ENCODE measurements at places on chromosomes 3 and 15.

DNA sequence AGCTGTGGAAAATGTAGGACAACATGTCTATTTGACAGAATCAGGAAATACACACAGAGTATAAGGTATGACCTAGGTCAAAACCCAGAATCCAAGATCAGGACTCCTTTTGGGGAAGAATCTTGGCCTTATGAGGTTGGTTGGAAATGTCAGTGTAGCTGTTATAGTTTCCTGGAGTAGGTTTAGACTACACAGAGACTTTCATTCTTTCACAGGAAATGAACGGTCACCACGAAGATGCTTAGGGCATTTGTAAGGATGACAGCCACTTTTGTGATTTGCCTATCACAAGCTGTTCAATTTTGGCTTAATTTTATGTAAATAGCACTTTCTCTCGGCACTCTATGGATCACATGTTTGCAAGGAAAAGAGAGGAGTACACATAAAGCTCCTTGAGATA lies 18.6 kb upstream of the ZBTB20 start:
- no peak for DNase-seq

DNA sequence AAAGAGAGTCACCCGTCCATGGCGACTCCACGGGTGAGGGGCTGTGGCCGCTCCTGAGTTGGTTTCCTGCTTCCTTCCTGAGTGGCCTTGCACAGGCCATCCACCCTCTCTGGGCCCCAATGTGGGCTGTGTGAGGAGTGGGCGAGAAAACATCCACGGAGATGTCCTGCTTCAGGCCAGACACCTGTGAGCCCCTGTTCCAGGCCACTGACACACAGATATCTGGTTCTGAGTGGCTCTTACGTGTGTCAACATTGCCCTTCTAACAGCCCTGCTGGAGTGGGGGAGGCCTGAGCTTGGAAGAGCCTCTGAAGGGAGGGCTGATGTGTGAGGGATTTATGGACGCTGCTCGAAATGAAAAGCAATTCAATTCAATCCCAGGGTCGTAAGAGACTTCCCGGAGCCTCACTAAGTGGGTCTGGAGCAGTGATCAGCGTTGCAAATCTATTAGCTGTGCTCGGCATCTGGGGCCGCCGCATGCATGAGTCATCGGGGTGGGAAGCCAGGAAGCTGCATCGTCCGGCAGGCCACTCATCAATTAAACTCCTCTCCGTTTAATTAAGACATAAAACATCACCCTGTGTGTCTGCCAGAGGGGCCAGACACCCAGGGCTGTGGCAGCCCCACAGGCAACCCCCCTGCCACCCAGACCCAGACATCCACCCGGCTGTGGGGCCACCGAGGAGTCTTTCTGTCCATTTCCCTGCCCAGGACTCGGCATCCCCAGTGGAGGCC lies 20.0 kb upstream of the PRR23E start:
- DNase-seq, result no peak

DNA sequence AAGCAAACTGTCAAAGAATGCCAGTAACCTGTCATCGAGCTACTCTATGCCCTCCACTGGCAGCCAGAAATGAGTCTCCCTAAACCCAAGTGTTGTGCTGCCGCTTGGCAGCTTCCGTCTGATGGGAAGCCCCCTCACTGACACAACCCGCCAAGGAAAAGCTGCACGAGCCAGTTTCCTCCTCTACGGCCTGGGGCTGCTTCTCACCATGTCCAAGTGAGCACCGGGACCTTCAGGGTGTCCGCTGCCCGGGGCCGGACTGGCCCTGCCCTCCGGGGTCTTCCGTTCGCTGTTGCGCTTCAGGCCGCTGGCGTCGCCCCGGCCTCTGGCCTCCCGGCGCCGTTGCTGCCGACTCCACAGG lies 490 bp downstream of the TOMM70 start:
- DNase-seq, result peak; percentile 54

GRCh38 chr15:77002954-77003912 lies 8.3 kb downstream of the PSTPIP1 start:
- DNase-seq, result peak; percentile 61

DNA sequence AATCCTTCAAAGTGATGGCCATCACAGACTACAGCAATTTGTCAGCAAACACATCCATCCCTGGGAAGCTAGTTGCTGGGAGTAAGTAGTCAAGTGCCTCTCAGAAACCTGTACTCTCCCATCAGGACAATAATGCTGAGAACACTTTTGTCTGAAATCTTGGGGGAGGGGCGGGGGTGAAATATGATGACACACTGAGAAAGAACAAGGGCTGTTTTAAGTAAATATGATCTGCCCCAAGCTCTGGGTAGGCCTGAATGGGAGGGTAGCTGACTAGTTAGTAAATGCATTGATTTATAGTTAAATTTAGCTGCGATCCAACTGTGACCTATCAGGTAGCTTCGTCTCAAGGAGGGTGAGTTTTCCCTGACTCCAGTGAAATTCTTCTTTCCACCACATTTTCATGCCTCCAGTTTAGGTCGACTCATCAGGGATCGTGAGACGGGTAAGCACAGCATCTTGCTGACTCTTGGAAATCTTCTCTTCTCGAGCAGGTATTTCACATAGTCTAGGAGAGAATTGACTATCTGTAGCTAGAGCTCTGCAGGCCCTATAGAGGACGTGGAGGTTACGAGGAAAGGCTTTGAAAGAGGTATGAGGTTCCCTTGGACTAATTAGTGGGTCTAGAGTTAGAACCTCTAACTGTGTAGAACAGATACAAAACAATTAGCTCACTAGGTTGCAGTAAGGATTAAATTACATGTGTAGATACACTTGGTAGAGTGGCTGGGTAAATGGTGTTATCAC lies 213.4 kb upstream of the SLC2A2 start:
- DNase-seq, result no peak

- DNase-seq, result no peak
These were observed 29.3 kb downstream of the EPHA6 start for GRCh38 chr3:96843505-96844203.

DNA sequence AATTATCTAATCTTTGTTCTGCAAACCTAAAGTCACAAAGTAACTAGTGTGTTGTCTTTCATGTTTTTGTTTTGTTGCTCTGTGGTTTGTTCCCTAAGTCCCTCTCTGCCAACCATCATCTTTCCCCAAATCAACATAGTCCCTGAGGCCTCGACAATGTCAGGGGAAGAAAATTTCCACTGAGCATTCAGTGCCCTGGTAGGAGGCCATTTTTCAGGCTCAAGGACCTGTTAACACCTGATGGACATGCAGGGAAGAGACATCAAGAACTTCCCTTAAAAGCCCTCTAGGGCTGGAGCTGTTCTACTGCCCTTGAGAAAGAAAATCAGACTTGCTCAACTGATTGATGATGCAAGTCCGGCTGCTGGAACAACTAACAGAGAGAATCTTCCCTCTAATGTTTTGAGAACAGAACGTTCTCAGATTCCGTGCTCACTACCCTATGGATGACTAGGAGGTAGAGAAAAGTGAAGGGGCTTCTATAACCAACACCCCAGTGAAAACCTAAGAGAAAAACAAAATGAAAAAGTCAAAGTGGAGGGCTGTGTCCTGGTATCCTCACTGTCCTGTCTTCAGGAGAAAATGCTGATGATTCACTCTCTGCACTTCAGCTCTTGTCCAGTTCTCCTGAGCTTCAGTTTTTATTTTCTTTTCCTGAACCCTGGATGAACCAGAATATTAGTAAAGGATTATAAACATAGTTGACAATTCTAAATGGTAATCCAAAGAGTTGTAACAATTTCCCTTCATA lies 373.1 kb downstream of the FOXP1 start:
- no peak for DNase-seq

GRCh38 chr3:73148206-73148605 lies 86.7 kb downstream of the EBLN2 start:
- no peak for DNase-seq

GRCh38 chr3:37295925-37296324 lies 121.5 kb upstream of the LRRFIP2 start:
- no peak for DNase-seq

GRCh38 chr3:24503616-24504113 lies 9.0 kb upstream of the THRB start:
- peak; percentile 23 for DNase-seq
